SK-N-SH treated with all-trans-retinoic acid at 6 μM for 48 hours (cell line): ENCODE measurements at places on chromosomes 5 and 9.

- ATAC-seq, result peak; percentile 73
Observed at GRCh38 chr5:79562351-79563246, 48.7 kb upstream of the HOMER1 start.

DNA sequence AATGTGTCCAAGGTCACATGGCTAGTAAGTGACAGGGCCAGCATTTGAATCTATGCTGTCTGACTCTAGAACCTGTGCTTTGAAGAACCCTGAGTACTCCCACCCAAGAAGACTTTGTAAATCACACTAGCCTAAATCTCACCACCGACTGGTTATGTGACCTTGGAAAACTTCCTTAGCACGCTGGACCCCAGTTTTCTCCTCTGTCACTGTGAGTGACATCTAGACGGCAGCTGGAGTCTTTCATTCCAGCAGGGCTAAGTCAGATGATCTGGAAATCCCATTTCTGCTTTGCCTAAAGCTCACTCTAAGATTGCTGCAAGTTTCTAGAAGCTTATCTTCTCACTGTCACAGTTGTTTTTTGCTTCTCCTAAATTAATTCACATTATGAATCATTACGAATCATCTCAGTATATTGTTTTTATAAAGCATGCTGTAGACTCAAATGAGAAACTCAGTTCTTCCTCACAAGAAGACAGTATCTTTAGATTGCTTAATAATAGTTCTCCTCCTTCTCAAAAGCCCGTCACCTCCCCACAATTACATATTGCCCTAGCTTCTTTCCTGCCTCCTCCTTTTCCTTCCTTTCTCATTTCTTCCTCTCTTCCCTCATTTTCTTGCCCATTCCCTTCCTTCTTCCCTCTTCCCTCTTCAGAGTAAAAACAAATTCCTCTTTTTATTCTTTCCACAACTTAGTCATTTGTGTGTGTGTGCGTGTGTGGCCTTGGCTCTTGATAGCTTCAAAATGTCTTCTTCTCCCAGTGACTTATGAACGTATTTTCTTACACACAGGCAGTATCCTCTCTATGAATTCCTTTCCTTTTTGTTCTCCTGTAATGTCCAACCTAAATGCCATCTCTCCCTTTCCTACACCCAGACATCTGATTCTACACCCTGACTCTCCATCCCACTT, 16.8 kb downstream of the ALDOB start:
- no peak for ATAC-seq

- ATAC-seq, result no peak
Observed at GRCh38 chr9:97307500-97308163, at the start of gene CCDC180. CCDC180 (plus strand) TSS chr9:97307659; CDS start chr9:97308064, 405 bp downstream.

DNA sequence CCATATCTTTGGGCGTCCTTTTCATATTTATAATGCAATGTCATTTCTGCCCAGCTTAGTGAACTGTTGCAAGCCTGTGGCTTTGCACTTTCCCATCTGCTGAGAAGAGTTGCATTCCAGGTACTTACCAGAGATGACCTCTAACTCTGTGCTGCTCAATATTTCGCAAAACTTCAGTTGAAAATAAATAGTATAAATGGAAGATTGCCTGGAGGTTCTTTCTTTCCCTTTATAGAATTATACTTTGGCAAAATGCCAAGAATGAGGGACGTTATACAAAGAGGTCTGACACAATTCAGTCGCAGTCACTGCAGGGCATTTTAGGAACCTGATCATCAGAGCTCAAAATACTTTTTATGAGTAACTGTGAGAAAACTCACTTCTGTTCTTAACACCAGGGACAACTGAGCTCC, 18.9 kb upstream of the VLDLR start:
- ATAC-seq, result no peak

DNA sequence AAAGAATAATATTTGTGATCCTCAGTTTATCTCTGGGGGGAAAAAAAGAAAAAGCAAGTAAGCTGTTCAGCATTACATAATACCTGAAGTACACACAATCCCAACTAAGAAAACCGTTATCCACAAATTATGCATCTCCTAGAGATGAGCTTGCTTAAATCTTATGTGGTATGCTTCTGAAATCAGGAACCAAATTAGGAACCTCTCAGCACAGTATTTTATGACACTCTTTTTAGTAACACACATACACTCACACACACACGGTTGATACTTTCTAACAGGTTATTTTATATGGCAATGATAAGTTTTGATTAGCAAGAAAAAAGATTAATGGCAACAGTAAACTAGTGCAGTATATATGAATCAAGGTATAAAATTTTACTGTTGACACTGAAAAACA, 1.2 kb upstream of the ZNF510 start:
- ATAC-seq, result no peak

DNA sequence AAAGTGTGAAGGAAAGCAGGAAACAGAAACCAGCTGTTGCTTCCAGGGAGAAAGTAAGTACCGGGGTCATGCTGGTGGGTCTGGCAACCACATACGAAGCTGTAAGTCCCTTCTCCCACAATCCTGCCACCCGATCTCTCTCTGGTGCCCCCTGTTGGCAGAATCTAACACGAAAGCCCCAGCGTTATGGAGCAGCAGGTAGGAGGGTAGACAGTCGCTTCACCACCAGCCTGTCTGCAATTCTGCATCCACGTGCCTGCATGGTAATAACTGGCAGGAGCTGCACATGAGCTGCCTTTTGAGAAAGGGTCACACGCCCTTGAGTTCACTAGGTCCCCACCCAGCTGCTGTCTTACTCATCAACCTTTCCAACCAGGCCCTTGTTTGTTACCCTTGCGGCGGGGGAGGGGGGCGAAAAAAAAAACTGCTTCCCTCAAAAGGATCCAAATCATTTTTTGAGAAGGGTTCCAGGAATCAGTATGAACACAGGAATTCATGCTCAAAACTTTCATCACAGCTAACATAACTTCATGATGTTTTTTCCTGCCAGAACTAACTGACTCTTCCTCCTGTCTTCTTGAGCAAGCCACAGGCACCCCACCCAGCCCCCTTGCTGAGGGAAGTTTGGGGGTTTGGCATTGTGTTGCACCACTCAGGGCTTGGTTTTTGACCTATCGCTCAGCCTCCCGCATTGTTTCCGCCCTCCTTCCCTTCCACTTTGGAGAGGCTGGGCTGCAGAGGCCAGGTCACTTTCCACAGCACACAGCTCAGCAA, 19.6 kb upstream of the TMEM252 start:
- ATAC-seq, result peak; percentile 56; the same call in 2 of the 3 replicates
